ENCODE measurements at places on chromosomes 1 and 21.

GRCh38 chr21:41121785-41122415 lies 46.1 kb upstream of the BACE2 start:
- peak; percentile 82 for DNase-seq

DNA sequence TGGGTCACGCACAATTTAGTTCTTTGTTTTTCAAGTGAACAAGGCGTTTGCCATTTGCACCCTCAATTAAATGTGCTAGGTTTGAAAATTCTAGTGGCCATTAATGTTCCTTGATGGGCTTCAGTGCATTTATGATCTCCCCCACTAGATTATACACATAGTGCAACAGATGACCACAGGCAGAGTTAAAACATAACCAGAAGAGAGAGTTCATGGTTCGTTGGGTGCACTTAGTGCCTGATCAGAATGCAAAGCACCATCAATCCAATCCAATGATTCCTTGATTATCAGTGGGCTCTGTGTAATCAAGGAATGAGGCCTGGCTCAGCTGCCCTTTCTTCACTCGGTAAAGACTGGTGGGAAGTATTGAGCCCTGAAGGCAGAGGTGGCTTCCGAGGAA lies 334.5 kb downstream of the PRDM2 start:
- no peak for DNase-seq

GRCh38 chr1:235468970-235469369 lies 35.3 kb downstream of the B3GALNT2 start:
- no peak for DNase-seq

- peak; percentile 69 for DNase-seq
Measured at GRCh38 chr1:117654493-117655219, 48.8 kb downstream of the TENT5C start.

- peak; percentile 64 for DNase-seq
Measured at GRCh38 chr21:46253610-46254124, 25.1 kb upstream of the LSS start.

GRCh38 chr21:45984584-45985095 lies 3.1 kb downstream of the COL6A1 start:
- no peak for DNase-seq

GRCh38 chr1:93662481-93663207 lies 19.0 kb downstream of the BCAR3 start:
- no peak for DNase-seq

DNA sequence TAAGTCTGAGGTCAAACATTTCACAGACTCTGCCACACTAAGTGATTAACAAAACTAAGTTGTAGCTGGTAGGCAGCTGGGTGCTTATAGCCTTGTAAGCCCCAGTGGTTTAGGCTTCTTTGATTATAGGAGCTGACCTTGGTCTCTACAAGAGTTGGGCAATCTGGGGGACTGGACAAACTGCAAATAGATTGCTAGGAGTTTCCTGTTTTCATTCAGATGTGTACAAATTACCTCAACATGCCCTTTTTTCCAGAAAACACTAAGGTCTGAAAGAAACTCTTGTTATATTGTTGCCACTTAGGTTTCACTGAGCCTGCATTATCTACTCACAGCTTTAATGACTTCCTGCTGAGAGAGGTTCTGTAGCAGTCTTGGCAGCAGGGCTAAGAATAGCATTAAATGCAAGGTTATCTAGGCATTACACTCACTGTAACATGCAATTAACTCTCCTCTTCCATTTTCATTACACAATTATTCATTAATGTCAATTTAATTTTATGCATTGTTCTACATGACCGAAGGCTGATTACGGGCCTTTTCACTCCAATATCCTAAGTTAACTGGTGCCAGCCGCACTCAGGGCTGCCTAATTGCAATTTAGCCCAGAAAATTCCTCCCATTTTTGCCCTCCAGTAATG lies 314.0 kb downstream of the LMO4 start:
- DNase-seq, result no peak

DNA sequence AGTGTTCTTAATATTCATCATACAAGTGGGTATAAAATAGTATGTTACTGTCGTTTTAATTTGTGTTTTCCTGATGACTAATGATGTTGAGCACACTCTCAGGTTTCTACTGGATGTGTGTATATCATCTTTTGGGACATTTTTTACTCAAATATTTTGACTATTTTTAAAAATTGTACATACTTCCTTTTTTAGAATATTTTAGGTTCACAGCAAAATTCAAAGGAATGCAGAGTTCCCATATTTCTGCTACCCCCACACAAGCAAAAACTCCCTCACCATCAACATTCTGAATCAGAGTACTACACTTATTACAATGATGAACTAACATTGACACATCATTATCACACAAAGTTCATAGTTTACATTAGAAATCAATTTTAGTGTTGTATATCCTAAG lies 114.5 kb downstream of the DPYD start:
- no peak for DNase-seq

DNA sequence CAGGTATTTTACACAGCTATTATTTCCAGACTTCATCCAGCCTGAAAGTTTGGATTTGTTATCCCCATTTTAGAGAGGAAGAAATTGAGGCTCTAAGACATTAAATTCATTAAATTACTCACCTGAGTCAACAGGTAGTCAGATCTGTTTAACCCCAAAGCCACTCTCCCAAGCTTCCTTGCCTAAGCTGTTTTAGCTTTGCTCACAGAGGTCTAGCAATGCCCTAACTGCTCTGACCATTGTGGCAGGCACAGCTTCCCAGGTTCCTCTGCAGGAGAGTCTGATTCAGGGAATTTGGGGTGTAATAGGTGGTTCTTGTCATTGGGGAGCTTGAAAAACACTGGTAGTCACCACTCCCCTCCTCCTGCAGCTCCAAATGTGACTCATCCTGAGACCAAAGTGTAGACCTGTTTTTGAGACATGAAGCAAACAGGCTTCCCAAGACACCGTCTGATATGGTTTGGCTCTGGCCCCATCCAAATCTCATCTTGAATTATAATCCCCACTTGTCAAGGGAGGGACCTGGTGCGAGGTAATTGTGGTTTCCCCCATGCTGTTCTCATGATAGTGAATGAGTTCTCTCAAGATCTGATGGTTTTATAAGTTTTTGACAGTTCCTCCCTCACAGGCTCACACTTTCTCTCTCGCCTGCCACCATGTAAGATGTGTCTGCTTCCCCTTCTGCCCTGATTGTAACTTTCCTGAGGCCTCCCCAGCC lies 142.8 kb upstream of the DNAH14 start:
- DNase-seq, result no peak

DNA sequence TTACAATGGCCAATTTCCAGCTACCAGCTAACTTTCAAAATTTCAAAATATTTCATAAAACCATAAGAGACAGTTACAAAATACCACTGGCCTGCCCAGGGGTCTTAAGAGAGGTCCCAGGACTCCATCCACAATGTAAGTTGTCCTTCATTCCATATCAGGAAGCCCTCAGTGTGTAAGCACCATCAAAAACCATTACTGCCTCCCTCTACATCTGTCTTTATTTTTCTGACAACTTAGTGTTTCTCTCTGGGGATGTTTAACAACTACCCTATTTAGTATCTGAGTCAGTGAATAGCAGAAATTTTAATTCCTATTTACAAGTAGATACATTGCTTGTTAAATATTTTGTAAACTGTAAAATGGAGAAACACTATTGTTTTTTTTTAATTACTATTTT lies 339.3 kb upstream of the ADAMTS5 start:
- DNase-seq, result no peak

- no peak for DNase-seq
Measured at GRCh38 chr1:220564216-220564615, 36.3 kb downstream of the MARK1 start.

DNA sequence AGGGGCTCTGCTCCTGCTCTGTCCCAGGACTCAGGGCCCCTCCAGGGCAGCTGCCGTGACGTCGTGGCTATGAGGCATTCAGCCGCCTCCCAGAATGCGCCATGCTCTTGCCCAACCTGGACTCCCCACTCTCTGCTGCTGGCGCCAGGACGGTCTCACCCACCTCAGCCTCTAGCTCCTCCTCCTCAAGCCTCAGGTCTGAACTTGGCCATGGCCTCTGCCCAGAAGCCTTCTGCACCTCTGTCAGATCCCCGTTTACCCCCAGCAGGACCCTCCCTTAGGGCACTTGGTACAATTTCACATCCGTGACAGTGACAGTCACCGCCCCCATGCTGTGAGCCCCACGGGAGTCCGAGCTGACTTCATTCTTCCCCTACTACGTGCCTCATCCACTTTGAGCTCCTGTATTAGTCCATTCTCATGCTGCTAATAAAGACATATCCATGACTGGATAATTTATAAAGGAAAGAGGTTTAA lies 4.9 kb downstream of the CSTB start:
- no peak for DNase-seq

DNA sequence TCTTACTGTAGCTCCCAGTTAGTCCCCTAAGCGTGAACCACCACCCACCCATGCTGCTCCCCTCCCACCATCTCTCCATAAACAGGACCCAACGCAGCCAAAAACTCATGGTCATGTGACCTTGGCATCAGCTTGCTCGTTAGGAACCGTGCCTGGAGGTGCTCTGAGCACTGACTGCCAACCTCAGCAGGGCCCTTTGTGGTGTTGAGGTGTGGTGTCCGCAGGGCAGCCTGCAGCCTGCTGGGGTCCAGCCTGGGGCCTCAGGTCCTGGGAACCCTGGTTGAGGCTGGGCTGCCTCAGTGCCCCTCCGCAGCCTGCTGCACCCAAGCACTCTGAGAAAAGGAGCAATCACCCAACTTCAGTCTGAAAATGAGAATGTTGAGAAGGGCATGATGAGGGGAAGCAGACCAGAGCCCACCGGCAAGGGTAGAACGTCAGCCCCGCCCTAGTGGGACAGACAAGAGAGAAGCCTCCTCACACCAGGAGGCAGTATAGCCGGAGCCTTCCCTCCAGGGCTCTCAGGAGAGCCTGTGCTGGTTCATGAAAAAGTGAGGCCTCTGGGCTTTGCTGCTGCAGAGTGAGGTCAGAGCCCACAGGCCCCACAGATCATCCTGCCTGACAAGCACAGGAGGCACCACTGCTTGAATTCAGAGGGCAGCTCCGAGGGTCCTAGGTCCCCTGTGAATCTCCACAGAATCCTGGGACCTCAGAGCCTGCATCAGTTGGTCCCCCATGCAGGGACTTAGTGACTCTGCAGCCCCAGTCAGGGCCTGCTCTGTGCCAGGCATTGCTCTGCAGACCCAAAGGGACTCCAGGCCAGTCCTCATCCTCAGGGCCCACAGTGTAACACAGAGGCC lies 4.9 kb upstream of the COL6A2 start:
- no peak for DNase-seq

DNA sequence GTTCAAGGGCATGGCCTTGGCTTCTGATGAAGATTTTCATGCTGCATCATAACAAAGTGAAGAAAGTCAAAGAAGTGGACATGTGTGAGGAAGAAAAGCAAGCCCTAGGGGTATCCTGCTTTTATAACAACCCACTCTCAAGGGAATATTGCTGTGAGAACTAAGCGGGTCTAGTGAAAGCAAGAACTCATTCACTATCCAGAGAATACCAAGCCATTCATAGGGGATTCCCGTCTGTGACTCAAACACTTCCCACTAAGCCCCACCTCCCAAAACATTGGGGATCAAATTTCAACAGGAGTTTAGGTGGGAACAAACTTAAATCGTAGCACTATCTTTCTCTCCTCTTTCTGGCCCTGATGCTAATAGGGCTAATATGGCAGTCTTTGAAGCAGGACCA lies 98.5 kb upstream of the CTTNBP2NL start:
- no peak for DNase-seq

GRCh38 chr1:101247404-101248287 lies 10.8 kb downstream of the S1PR1 start:
- DNase-seq, result no peak

DNA sequence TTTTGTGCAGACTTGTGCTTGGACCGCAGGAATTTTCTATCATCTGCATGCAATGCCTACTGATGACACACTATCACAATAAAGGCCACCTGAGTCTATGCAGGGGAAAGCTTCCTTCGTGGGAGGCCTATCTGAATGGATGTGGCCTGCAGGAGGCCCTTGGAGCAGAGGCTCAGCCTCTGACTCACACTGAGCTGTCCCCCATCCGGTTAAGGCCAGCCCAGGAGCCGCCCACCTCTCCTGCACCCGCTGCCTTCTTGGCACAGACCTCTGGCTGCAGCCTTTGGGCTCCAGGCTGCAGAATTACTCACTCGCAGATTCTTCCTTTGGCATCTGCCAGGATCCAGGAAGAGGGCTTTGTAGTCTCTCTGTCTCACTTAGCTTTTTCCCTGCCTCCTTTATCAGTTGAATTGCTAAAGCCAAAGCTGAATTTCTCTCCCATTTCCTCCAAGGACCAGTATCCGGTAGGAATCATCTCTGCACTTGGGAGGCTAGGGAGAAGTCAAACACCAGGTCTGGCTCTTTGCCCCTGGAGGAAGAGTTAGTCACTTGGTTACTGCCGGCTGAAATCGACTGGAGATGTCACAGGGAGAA lies 65.1 kb upstream of the JUN start:
- DNase-seq, result no peak

DNA sequence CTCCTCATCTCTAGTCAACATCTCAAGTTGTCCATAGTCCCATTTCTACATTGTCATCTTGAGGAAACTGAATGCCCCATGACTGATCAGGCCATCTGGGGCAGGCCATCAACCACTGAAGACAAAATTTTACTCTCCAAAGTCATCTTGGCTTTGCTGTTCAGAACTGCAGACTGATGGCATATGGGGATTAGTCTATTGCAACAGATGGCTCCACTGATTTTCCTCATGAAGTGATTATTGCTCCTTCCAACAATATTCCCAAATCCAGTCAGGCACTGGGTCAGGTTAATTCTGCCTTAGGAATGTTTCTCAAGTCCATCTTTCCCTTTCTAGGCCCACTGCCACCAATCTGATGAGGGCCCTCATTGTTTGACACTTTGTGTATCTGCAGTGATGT lies 101.7 kb downstream of the ESRRG start:
- no peak for DNase-seq

DNA sequence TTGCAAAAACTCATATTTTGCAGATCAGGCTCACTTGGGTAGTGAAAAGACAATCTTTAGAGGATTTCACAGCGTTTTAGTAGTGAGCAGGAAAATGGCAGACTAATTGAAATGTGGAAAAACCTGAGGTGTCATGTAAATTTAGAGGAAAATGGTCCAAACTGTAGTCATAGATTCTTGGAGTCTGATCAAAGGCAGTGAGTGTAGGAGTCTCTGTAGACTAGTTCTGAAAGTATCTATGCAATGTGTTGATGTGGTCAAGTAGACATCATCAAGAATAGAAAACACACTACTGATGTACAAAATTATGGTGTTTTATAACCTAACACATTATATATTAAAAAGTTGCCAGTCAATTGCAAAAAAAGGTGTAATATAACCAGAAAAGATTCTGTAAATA lies 143.2 kb upstream of the C1orf105 start:
- DNase-seq, result no peak

GRCh38 chr1:201741763-201742342 lies 87.1 kb upstream of the IPO9 start:
- no peak for DNase-seq

- DNase-seq, result no peak
Measured at GRCh38 chr1:182561456-182561855, 27.6 kb downstream of the RNASEL start.

DNA sequence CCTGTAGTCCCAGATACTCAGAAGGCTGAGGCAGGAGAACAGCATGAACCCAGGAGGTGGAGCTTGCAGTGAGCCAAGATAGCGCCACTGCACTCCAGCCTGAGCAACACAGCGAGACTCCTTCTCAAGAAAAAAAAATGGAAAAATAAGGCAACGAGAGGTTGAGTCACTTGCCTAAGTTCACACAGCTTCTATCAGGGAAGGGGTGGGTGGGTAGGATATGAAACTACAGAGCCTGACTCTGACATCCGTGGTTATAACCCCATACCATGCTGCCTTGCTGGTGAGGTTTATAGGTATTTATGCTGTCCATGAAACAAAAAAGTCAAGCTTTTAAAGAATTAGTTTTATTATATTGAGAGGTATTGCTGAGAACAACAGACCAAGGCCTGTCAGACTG lies 61.5 kb upstream of the RAB4A start:
- no peak for DNase-seq

- no peak for DNase-seq
Measured at GRCh38 chr1:239993366-239993765, 98.3 kb upstream of the FMN2 start.
